ENCODE measurements at places on chromosomes 1 and 21. TPM values are rescaled to one million over a fixed set of nuclear protein-coding genes. Genes with fewer than 3 reads are reported as not detected.

- peaks cover 8% of the 10 kb centered on the region for H3K36me3 ChIP-seq
- peak overlapping the region; percentile 35 for H3K4me3 ChIP-seq
- H3K27me3 ChIP-seq: peaks cover 38% of the 10 kb centered on the region
These were observed 1.6 kb downstream of the TMEM200B start for GRCh38 chr1:29121936-29122681.

UMODL1 gene
- polyA plus RNA-seq: not detected

DNA sequence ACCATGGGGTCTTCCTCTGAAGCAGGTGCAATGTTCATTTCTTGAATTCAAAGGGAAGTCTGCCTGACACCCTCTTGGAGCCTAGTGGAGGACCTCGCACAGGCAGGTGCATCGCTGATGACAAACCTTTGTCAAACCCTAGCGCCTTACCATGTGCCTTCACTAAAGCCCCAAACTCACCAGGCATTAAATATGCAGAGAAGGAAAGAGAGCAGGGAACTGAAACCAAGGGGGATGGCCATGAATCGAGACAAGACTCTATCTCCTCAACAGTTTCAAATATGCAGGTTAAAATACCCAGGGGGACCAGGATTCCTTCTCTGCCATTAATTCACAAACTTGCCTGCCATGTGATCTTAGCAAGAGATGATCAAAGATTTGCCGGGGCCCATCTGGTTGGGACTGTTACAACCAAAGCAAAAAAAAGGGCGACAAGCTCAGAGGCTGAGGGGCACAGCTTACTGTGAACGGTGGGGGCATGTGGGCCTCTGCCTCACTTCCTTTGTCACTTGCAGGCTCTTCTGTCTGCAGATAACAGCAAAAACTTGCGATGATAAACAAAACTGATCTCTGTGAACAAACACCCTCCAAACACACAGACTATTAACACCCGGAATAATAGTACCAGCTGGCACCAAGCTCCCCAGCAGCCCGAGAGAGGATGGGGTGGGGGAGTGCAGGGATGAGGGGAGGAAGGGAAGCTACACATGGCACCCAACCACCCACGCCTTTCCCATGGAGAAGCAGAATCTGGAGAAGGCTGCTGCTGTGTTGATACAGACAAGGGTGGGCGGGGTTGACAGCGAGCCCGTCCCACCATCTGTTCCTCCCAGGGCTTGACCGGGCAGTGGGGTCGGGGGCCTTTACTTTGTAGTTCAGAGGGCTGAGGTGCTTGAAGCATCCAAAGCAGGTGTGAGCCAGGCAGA lies 33.9 kb downstream of the TMEM63A start:
- no peaks in the 10 kb centered on the region for H3K4me1 ChIP-seq
- peaks cover 12% of the 10 kb centered on the region for H3K36me3 ChIP-seq
- no peak for DNase-seq
- no peak overlapping the region for H3K27ac ChIP-seq
- H3K27me3 ChIP-seq: no peaks in the 10 kb centered on the region
- H3K4me3 ChIP-seq: no peak overlapping the region

GRCh38 chr1:11147197-11147770 lies 41.9 kb upstream of the ANGPTL7 start:
- DNase-seq: peak; percentile 19
- no peaks in the 10 kb centered on the region for H3K27me3 ChIP-seq
- H3K4me3 ChIP-seq: no peak overlapping the region
- H3K36me3 ChIP-seq: peaks cover 26% of the 10 kb centered on the region
- H3K27ac ChIP-seq: no peak overlapping the region
- H3K4me1 ChIP-seq: peaks cover 39% of the 10 kb centered on the region

GRCh38 chr21:42468491-42469131 lies 27.4 kb downstream of the RSPH1 start:
- no peak overlapping the region for H3K27ac ChIP-seq
- H3K27me3 ChIP-seq: no peaks in the 10 kb centered on the region
- H3K4me1 ChIP-seq: peaks cover 10% of the 10 kb centered on the region
- H3K36me3 ChIP-seq: no peaks in the 10 kb centered on the region

- H3K4me3 ChIP-seq: no peak overlapping the region
- no peaks in the 10 kb centered on the region for H3K4me1 ChIP-seq
- H3K27ac ChIP-seq: no peak overlapping the region
- no peaks in the 10 kb centered on the region for H3K27me3 ChIP-seq
These were observed 364.5 kb downstream of the KCNH1 start for GRCh38 chr1:210769473-210769872.

ERO1B gene
- 1.5 TPM for polyA plus RNA-seq

MYOM3 gene
- 0.49 TPM for polyA plus RNA-seq

PTPN7 gene
- not detected for polyA plus RNA-seq

DNA sequence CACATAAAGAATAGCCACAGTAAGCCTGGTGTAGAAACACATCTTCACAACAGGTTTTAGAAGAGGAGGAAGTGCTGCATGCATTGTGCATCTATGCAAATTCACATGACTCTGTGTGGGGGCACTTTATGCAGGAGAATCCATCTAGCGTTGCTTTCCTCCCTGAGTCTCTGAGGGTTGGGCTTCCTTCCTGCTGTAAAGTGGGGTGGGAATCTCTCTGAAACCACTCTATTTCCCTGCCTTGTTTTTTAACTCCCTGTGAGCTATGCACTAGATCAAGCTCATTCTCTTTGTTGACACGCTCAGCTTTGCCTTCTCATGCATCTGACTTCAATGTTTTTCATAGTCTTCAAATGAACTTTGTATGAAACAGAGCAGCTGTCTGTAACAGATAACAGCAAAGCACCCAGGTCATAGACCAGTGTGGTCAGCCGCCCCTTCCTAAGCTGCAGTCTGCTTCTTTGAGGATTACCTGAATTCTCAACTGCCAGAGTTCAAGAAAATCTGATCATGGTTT lies 102.7 kb upstream of the DPH5 start:
- no peaks in the 10 kb centered on the region for H3K36me3 ChIP-seq
- no peaks in the 10 kb centered on the region for H3K4me1 ChIP-seq
- DNase-seq: no peak

DNA sequence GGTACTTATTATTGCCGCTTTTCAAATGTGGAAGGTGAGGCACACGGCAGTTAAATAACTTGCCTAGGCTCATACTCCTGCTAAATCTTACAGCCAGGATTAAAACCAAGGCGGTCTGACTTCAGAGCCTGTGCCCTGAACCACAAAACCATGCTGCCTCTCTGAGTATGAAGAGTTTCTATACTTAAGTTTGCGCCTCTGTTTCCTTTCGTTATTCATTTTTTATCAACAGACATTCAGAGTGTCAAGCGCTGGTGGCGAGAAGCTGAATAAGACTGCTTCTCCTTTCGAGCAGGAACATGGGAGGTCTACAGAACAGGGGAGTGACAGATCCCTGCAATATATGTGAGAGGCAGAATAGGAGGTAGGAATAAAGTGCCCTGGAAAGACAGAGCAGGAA lies 96.0 kb upstream of the DUSP10 start:
- H3K4me1 ChIP-seq: peaks cover 31% of the 10 kb centered on the region
- H3K27ac ChIP-seq: no peak overlapping the region
- H3K27me3 ChIP-seq: no peaks in the 10 kb centered on the region
- no peak overlapping the region for H3K4me3 ChIP-seq

GRCh38 chr21:37338671-37339551 lies 27.7 kb upstream of the DYRK1A start:
- H3K4me3 ChIP-seq: no peak overlapping the region
- H3K4me1 ChIP-seq: peaks cover 44% of the 10 kb centered on the region
- no peaks in the 10 kb centered on the region for H3K36me3 ChIP-seq
- H3K27me3 ChIP-seq: no peaks in the 10 kb centered on the region
- peak overlapping the region; percentile 88 for H3K27ac ChIP-seq

DNA sequence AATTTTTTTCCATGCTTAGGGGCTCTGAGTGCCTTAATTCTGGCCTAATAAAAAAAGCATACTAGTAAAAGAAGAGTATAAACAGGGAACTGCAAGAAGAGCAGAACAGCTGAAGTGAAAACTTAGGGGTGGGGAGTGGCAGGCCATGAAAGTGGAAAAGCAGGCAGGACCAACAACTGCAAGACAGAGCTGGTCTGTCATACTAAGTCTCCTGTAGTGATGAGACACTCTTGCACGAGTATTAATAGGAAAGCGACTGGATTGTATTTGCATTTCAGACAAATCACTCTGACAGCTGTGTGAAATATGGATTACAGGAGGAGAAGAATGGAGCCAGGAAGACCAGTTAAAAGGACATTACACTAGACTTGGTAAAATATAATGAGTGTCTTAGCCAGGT lies 449.9 kb downstream of the NUF2 start:
- DNase-seq: no peak
- H3K4me1 ChIP-seq: no peaks in the 10 kb centered on the region
- H3K36me3 ChIP-seq: no peaks in the 10 kb centered on the region
- H3K27ac ChIP-seq: no peak overlapping the region
- no peaks in the 10 kb centered on the region for H3K27me3 ChIP-seq

DNA sequence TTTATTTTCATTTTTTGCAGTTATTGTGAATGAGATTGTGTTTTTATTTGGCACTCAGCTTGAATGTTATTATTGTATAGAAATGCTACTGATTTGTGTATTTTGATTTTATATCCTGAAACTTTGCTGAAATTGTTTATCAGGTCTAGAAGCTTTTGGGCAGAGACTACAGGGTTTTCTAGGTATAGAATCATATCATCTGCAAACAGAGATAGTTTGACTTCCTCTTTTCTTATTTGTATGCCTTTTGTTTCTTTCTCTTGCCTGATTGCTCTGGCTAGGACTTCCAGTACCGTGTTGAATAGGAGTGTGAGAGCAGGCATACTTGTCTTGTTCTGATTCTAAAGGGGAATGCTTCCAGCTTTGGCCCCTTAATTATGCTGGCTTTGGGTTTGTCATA lies 27.3 kb downstream of the ZNF691 start:
- H3K27me3 ChIP-seq: peaks cover 10% of the 10 kb centered on the region
- no peak overlapping the region for H3K27ac ChIP-seq

- H3K27ac ChIP-seq: no peak overlapping the region
- H3K36me3 ChIP-seq: no peaks in the 10 kb centered on the region
- DNase-seq: no peak
These were observed 58.4 kb upstream of the EPS8L3 start for GRCh38 chr1:109821831-109822745.

GRCh38 chr1:63557365-63557987 lies 34.2 kb downstream of the EFCAB7 start:
- H3K4me1 ChIP-seq: no peaks in the 10 kb centered on the region
- H3K27ac ChIP-seq: no peak overlapping the region
- H3K36me3 ChIP-seq: no peaks in the 10 kb centered on the region
- no peak overlapping the region for H3K4me3 ChIP-seq

GRCh38 chr1:183735069-183735860 lies 69.7 kb upstream of the RGL1 start:
- no peaks in the 10 kb centered on the region for H3K27me3 ChIP-seq
- no peaks in the 10 kb centered on the region for H3K4me1 ChIP-seq
- no peak overlapping the region for H3K4me3 ChIP-seq
- H3K36me3 ChIP-seq: no peaks in the 10 kb centered on the region
- no peak overlapping the region for H3K27ac ChIP-seq
- no peak for DNase-seq

TTC22 gene
- 5.1 TPM for polyA plus RNA-seq

DNA sequence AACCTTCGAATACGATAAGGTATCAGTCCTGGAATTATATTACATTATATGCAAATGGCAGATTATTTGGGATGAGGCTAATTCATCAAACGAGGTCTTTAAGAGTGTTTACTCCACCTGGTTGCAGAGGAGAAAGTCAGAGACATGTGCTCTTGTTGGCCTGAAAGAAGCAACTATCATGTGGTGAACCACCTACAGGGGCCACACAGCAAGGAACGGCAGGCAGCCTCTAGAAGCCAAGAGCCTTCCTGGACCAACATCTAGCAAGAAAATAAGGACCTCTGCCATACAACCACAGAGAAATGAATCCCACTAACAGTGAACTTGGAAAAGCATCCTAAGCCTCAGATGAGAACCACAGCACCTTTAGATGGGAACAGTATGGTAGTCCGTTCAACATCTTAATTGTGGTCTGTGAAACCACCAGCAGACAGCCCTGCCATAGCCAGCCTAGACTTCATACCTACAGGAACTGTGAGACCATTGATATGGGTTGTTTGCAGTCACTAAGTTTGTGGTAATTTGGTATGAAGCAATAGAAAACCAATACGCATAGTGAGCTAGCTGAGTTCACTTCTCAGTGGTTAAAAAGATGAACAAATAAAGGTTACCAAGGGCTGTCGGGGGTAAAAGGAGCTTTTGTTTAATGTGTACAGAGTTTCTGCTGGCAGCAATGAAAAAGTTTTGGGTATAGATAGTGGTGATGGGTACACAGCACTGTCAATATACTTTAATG lies 345.7 kb upstream of the RUNX1 start:
- H3K4me1 ChIP-seq: peaks cover 31% of the 10 kb centered on the region
- no peak overlapping the region for H3K27ac ChIP-seq
- no peak for DNase-seq
- no peaks in the 10 kb centered on the region for H3K27me3 ChIP-seq
- H3K36me3 ChIP-seq: no peaks in the 10 kb centered on the region

DNA sequence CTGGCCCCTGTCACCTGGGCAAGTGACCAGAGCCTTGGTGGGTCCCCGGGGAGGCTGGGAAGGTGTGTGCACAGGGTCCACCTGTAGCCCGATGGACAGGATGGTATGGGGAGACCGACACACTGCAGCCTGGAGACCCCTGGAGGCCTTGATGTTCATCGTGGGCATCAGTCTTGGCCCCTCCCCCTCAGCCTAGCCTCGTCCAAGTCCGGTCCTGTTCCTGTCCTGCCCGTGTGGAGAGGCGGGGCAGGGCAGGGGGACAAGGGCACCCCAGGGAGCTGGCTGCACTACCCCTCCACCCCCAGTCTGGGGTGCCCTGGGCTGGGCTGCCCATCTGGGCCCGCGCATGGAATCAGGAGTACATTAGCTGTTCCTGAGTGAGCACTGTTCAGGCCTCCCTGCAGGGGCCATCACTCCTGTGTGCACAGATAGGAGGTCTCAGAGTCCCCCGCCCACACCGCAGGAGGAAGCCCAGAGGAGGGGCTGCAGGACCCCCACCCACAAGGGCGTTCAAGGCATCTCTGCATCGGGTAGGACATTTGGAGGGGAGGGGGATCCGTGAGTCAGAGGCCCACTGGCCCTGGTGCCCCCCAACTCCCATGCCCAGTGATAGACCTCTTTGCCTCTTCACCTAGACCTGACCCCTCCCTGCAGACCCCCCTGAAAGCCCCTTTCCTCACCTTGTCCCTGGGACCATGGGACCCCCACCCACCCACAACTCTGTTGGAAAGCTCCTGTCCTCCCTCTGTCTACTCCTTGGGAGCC lies 63.2 kb downstream of the WNT9A start:
- H3K4me1 ChIP-seq: peaks cover 19% of the 10 kb centered on the region
- H3K27ac ChIP-seq: no peak overlapping the region
- no peaks in the 10 kb centered on the region for H3K36me3 ChIP-seq
- no peaks in the 10 kb centered on the region for H3K27me3 ChIP-seq

- peaks cover 7% of the 10 kb centered on the region for H3K4me1 ChIP-seq
- peaks cover 100% of the 10 kb centered on the region for H3K27me3 ChIP-seq
- no peaks in the 10 kb centered on the region for H3K36me3 ChIP-seq
- no peak overlapping the region for H3K4me3 ChIP-seq
These were observed 5.4 kb upstream of the SAMD11 start for GRCh38 chr1:918353-918752.

GRCh38 chr1:63046539-63046938 lies 262.6 kb downstream of the ATG4C start:
- no peaks in the 10 kb centered on the region for H3K27me3 ChIP-seq
- H3K4me1 ChIP-seq: no peaks in the 10 kb centered on the region
- H3K27ac ChIP-seq: no peak overlapping the region
- no peak for DNase-seq
- H3K36me3 ChIP-seq: no peaks in the 10 kb centered on the region
- H3K4me3 ChIP-seq: no peak overlapping the region

FOXJ3 gene
- 26.7 TPM for polyA plus RNA-seq

All from keratinocyte (primary cell).